ENCODE measurements at places on chromosomes 12 and 14.
A peak's percentile ranks its signal among the peaks of the same experiment; 100 is the strongest.

- DNase-seq: no peak
Observed at GRCh38 chr12:31773223-31773750, 44.5 kb upstream of the AMN1 start.

- no peak for DNase-seq
Observed at GRCh38 chr12:41336041-41336549, 148.0 kb downstream of the PDZRN4 start.

GRCh38 chr12:77615332-77615731, 215.4 kb upstream of the NAV3 start:
- DNase-seq: no peak

DNA sequence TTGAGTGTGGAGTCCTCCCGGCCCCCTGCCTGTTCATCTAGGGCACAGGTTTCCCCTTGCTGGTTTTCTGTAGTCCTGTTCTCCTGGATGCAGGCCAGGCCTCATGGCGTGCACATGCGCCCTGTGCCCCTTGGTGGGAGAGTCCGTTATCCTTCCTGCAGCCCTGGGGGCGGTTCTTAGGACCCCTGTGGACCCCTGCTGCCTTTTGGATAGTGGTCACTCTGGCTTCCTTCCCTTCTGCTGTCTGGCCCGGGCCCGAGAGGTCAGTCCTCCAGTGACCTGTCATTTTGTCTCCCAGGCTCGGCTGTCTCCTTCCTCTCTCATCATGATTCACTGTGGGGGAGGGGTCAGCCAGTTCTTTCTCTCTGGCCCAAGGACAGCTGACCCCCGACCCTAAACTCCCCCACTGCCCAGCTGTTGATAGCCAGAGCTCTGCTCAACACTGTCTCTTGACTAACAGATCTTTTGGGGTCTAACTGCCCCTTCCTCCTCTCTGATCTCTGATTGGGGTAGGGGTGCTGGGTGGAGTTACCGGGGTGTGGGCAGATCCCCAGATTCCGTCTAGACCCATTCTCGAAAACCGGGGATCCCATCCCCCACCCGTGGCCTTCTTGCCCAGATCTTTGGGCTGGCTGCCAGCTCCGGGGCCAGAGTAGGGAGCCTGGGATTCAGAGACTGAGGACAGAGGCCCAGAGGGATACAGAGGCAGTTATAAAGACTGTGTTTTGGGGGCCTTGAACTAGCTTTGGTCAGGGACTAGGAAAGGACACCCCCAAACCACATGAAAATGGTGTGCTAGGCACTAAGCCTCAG, 7.0 kb downstream of the CCND2 start:
- no peak for DNase-seq

- DNase-seq: peak; percentile 89
Observed at GRCh38 chr14:76977793-76978720, 50.5 kb downstream of the IRF2BPL start.

DNA sequence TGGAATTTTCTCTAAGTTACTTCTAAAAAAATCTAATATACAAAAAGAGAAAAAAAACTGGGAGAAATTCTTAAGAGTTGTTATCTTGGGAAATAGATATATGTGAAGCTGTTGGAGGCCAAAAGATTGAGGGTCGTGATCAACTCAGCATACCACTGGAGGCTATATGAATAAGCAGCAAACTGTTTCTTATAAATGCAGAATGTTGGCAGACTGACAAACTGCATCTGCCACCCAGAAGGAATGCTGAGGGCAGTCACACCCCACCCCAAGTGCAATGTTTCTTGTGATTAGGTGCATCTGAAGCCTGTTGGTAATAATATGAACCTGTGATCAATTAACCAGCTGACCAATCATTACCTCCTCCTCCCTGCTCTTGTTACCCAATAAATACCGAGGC, 818.6 kb upstream of the MGAT4C start:
- no peak for DNase-seq

GRCh38 chr14:61577506-61577931, 117.8 kb upstream of the HIF1A start:
- no peak for DNase-seq

- no peak for DNase-seq
Observed at GRCh38 chr14:98941481-98941880, 330.5 kb downstream of the BCL11B start.

GRCh38 chr12:109098651-109099050, 1.3 kb downstream of the UNG start:
- no peak for DNase-seq

DNA sequence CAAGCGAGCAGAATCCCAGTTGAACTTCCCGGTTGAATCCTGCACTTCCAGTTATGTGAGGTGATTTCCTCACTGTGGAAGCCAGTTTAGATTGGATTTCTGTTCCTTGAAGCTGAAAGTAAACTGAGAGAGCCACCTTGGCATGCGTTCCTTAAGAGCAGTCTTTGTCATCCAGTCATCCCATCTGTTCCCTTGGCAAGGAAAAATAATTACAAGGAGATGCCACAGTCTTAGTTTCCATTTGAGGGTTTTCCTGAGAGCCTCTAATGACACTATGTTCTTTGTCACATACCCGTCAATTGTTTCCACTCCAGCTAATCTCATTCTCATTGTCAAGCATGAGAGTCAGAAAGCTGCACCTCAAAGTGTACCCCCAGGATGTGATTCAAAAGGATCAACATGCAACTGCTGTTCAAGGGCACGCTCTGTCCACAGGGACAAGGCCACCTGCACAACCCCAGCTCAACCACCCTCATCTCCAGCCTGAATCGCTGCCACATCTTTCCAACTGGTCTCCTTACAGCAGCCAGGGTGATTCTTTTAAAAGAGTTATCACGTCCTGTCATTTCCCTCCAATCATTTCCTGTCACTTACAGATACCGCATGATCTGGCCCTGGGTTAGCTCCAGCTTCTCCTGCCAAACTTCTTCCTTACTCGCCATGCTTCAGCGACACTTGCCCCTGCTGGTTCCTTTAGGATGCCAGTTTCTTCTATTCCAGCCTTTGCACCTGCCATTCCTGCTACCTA, 18.0 kb upstream of the TCP11L2 start:
- no peak for DNase-seq

DNA sequence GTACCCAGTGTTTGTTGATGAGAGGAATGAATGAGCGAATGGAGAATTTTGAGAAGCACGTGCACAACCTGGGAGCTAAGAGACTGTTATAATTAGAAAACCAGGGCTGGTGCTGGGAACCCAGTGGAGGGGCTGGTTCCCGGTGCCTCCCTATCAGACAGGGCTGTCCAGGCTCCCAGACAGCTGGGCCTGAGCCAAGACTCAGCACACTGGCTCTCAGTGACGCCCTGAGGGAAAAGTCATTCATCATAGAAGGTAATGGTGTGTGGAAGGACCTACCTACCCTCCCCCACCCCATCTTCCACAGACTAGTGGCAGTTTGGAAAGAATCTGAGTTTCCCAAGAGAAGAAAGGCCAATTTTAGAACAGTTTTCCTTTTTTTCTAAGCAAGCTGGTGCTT, 34.7 kb downstream of the KCNA5 start:
- DNase-seq: no peak

DNA sequence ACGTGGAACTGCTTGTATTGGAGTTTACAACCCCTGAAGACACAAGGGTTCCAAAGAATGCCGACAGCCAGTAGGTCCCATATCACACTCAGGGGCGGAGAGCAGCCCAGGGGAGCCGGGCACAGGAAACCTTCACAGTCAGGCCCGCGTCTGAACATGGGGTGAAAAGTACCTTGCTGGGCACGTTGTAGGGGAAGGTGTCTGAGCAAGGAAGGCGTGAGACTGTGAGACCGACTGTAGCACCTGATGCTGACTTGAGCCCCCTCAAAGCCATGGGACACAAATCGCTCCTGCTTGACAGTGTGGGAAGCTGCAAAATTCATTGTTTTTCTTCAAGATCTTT, 14.7 kb downstream of the RIMBP2 start:
- no peak for DNase-seq

DNA sequence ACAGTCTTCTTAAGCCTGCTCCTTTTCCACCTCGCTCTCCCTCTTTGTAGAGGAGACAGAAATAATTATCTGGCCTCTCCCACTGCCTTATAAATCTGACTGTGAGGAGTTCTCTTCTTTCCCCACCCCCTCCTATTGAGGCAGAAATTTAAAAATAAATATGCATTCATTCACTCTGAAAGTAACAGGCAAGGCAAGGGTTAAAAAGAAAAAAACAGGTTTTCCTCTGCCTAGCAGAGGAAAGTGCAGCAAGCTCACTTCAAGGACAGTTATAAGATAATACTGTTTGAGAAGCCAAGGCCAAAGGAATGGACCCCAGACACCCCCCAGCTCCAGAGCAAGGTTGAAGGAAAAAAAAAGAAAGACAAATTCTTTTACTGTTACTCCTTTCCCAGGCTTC, 56.3 kb downstream of the DHRS2 start:
- no peak for DNase-seq

GRCh38 chr12:51013441-51013840, 12.7 kb downstream of the SLC11A2 start:
- DNase-seq: no peak

Measured in stimulated activated naive CD8-positive, alpha-beta T cell treated with anti-CD3 and anti-CD28 coated beads, Interleukin-15, Interleukin-2, amounts not matched to agents 100 U/mL and 50 U/mL, for 24 hours (primary cell).